ENCODE measurements at places on chromosomes 1 and 21.
A peak's percentile ranks its signal among the peaks of the same experiment; 100 is the strongest.

GRCh38 chr1:10319750-10320149 is 79.1 kb upstream of the PGD start:
- no peak for DNase-seq

DNA sequence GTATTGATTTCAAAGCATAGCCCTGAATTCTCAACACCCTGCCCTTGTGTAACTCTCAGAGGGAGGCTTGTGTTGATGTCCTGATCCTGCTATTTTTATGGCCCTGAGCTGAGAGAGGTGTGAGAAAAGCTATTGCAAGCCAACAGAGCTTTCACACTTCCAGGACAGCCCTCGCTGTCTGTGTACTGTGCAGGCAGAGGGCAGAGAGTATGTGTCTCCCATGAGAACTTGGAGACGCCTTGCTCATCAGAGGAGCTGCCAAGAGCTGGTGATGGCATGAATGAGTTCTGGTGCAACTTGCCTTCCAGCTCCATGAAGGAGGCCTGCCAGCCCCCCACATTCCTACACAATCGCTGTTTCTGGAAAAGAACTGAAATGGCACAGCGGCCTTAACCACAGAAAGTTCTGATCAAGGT is 144.1 kb upstream of the AJAP1 start:
- no peak for DNase-seq

- DNase-seq, result no peak
Observed at GRCh38 chr1:227170361-227171166, 147.7 kb downstream of the CDC42BPA start.

GRCh38 chr1:2471587-2472001 is 4.5 kb upstream of the PLCH2 start:
- DNase-seq, result no peak

GRCh38 chr1:246156847-246157246 is 350.2 kb downstream of the SMYD3 start:
- DNase-seq, result no peak

GRCh38 chr21:38921511-38922251 is 116.0 kb downstream of the ETS2 start:
- no peak for DNase-seq

DNA sequence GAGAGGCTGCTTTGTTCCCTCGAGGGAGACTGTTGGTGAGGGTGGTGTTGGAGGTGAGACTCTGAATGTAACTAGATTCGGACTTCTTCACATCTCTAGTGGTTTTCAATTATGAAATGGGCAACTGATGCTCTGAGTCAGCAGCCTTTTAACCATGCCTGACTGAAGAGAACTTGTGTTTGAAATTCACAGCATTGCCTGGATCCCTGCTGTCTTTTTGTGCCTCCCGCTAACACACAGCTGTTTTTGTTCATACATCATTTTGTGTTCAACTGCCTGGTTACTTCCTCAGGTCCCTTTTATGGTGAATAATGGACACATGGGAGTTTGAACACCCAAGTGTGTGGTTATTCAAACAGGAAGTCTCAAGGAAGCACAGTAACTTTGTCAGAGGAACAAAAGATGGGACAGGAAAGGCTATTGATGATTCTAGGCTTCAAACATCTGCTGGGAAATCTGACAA is 16.8 kb downstream of the LAMC1 start:
- DNase-seq, result no peak

- DNase-seq, result no peak
Observed at GRCh38 chr1:223873044-223873443, 27.3 kb upstream of the TP53BP2 start.

DNA sequence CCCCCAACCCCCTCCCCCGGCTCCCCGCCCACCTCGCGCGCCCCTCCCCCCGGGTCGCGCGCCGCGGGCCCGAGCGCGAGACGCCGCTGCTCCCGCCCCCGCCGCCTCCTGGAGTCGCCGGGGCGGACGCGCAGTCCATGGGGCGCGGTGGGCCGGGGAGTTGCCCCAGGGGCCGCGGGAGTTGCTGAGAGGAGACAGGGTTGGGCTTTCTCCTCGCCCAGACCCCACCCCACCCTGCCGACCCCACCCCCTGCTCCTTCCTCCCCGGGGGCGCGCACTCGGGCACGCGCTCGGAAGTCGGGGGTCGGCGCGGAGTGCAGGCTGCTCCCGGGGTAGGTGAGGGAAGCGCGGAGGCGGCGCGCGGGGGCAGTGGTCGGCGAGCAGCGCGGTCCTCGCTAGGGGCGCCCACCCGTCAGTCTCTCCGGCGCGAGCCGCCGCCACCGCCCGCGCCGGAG is at the start of gene LAMC1:
Gene LAMC1 (plus strand): TSS at position 275 of the 455 bp plus-strand sequence. CDS start 297 bp downstream, outside the sequence.
- no peak for DNase-seq

GRCh38 chr1:150484861-150485260 is 2.4 kb upstream of the TARS2 start:
- no peak for DNase-seq

- no peak for DNase-seq
Observed at GRCh38 chr1:22572818-22573217, 9.5 kb downstream of the EPHA8 start.

GRCh38 chr21:29368906-29369305 is 70.2 kb downstream of the BACH1 start:
- DNase-seq, result no peak

- DNase-seq, result no peak
Observed at GRCh38 chr1:2943686-2944260, 77.5 kb upstream of the ACTRT2 start.

- no peak for DNase-seq
Observed at GRCh38 chr1:29254346-29254745, 18.0 kb downstream of the PTPRU start.

GRCh38 chr1:203860396-203861025 is 888 bp upstream of the SNRPE start:
- no peak for DNase-seq

GRCh38 chr1:206435445-206435844 is 34.8 kb upstream of the IKBKE start:
- DNase-seq, result no peak

DNA sequence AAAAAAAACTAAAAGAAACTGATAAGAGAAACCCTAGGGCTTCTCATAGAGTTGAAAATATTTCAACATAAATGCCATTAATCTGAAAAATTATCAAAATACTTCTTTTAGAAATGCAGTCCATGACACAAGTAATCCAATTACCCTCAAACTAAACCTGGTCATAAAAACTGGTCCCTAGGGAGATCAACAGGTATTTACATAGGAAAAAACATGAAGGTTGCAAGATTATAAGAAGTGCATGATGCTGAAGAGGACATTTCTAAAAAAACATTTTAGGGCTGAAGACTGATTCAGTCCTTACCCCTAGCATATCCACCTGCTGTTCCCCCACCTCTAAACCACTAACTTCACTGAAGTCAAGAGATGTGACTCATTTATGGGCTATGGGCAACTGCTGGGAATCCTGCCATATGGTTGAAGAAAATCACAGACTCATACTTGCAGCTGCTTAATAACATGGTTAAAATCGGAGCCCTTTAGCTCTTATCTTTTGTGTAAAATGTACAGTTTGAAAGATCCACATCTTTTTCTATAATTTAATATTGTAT is 131.0 kb upstream of the RUNX1 start:
- no peak for DNase-seq

GRCh38 chr1:201404055-201404454 is 4.9 kb upstream of the LAD1 start:
- no peak for DNase-seq

- DNase-seq, result no peak
Observed at GRCh38 chr1:3101124-3101939, 32.3 kb downstream of the PRDM16 start.

DNA sequence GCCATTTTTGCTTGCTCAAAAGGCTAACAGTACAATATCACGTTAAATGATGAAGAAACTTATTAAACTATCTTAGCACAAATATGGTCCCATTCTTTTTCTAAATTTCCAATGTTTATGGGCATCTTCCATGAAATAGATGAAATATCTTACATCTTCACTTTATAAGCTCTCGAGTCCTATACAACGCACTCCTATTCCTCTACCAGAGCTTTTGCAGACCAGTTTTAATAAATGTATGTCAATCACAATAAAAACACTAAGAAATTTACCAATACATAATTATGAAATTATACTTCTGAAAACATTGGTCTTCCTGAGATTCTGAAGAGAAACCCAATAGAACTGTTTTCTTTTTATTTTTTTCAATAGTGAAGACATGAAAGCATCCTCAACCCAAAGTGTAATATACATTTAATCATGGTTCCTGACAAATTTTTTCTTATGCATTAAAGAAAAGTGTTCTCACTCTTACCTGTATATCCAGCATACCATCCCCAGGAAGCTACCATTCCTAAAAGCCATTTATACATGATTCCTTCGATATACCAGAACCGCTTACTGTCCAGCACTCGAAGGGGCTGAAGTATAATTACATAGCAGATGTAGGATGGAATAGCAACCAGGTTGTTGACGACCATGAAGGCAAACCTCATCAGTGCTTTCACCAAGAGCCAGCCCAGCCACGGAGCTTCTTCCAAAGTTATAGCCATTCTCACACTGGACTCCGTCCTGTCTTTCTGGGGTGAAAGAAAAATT is 1.8 kb downstream of the LPGAT1 start:
- no peak for DNase-seq

- DNase-seq, result no peak
Observed at GRCh38 chr1:220787069-220787619, 431 bp downstream of the MTARC1 start.

- no peak for DNase-seq
Observed at GRCh38 chr1:226064816-226065248, 2.3 kb downstream of the H3-3A start.

DNA sequence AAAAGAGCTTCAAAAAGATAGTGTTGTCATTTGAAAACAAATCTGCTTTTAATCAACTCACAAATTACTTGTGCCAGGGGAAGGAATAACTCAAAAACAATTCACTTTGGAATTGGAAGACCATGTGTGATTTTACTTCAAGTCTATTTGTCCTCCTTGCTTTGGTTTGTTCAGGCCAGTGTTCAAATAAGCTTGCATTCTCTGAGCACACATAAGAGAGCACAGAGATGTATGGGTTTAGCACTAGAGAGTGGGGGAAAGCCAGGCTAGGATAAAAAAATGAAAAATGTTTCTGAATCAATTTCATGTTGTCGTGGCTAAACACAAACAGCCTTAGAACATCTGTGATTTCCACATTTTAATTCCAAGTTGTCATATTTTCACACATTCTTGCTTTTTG is 325.7 kb upstream of the LYPLAL1 start:
- DNase-seq, result no peak

DNA sequence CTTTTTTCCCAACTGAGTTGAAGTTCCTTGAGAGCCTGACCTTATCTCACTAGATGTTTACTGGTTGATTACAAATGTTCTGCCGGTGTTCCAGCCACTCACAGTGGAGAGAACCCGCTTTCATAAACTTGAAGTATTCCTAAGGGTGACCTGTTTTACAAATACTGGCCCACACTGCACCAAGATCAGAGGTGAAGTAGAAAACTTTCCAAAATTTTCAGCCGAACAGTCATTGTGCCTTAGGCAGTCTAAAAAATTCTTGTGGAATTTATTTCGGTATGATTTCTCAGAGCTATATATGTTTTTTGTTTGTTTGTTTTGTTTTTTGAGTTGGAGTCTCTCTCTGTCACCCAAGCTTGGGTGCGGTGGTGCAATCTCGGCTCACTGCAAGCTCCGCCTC is 44.9 kb upstream of the GUCA2B start:
- no peak for DNase-seq

GRCh38 chr1:67787746-67788145 is 45.5 kb downstream of the GNG12 start:
- no peak for DNase-seq

DNA sequence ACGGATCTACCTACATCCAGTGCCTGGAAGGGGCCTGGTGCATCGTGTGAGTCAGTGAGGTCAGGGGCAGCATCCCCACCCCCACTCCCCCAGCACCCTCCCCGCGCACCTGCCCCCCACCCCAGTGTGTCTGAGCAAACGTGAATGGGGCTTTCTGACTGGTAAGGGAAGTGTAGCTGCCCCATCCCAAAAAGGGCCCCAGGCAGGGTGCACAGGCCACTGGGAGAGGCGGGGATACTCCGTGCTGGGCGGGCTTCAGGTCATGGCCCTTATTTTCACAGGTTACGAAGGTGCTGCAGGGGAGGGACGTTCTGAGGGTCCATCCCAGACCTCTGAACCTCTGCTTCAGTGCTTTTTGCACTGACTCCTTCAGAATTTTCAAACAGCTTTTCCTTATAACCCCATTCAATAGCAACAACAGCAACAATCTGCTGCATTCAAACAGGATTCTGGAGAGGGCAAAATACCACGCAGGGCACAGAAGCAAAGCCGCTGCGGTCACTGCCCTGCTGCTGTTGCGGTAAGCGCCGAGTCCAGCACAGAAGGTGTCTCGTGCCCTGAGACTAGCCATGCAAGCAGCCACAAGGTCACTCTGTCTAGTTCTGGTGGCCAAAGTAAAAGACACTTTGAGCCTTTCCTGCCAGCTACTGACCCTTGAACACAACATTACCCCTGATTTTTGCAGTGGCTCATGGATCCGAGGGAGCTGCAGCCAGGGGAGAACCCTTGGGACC is 10.3 kb downstream of the TTC34 start:
- no peak for DNase-seq

- DNase-seq, result no peak
Observed at GRCh38 chr1:97570691-97571090, 350.1 kb downstream of the DPYD start.

- DNase-seq, result no peak
Observed at GRCh38 chr1:230785636-230786384, 38.6 kb downstream of the CAPN9 start.

DNA sequence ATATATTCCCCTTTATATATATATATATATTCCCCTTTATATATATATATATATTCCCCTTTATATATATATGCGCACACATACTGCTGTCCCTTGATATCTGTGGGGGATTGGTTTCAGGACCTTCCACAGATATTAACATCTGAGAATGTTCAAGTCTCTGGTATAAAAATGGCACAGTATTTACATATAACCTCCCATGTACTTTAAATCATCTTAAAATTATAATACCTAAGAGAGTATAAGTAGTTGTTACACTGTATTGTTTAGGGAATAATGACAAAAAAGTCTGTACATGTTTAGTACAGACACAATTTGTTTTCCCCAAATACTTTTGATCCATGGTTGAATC is 45.8 kb downstream of the NR5A2 start:
- no peak for DNase-seq

GRCh38 chr1:181369416-181369815 is 113.9 kb upstream of the CACNA1E start:
- DNase-seq, result no peak

- no peak for DNase-seq
Observed at GRCh38 chr1:156760092-156760795, 7.1 kb upstream of the PRCC start.

GRCh38 chr1:204382714-204383083 is 23.0 kb upstream of the PLEKHA6 start:
- no peak for DNase-seq

GRCh38 chr21:21232320-21232719 is 234.1 kb downstream of the NCAM2 start:
- no peak for DNase-seq

GRCh38 chr1:10755970-10756521 is 40.4 kb downstream of the CASZ1 start:
- peak; percentile 18 for DNase-seq

- DNase-seq, result no peak
Observed at GRCh38 chr1:60872426-60873054, 209.8 kb upstream of the NFIA start.
